ENCODE measurements at places on chromosomes 2 and 18.

GRCh38 chr2:153004627-153005026 is 286.2 kb downstream of the ARL6IP6 start:
- no peak for DNase-seq

- DNase-seq = no peak
Observed at GRCh38 chr2:189347540-189347939, 93.7 kb upstream of the WDR75 start.

- DNase-seq = no peak
Observed at GRCh38 chr2:225615514-225615913, 216.0 kb downstream of the NYAP2 start.

DNA sequence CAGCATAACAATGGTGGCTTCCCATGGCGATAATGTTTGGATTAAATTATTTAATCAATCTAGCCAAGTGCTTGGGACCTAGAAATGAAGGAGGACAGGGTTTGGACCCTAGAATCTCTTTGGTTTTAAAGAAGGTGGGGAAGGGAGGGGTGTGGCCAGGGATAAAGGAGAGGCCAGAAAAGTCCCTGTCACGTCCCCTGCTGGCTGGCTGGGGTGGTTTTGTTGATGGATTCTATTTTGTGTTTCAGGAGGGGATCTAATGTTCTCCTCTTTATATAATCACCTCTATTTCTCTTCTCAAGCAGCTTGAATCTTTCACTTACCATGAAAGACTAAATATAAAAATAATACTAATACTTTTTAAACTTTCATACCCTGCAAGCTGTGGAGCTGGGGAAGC is 52.6 kb upstream of the GALR1 start:
- DNase-seq = no peak

DNA sequence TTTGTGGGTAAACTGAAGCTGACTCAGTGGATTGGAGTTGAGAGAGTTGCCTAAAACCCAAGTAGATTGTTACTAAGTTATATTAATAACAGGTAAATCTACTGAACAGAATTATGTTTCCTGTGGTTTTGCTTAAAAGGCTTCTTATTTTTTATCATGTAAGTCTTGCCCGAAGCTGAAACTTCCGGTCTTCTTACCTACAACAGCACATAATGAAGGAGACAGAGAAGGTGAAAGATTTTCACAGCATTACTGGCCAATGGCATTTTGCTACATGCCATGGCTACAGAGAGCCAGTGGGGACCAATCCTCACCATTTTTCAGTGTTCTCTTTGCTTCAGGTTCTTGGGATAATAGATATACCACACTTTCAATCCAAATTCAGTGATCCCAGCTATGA is 220.0 kb downstream of the ERBB4 start:
- DNase-seq = no peak

DNA sequence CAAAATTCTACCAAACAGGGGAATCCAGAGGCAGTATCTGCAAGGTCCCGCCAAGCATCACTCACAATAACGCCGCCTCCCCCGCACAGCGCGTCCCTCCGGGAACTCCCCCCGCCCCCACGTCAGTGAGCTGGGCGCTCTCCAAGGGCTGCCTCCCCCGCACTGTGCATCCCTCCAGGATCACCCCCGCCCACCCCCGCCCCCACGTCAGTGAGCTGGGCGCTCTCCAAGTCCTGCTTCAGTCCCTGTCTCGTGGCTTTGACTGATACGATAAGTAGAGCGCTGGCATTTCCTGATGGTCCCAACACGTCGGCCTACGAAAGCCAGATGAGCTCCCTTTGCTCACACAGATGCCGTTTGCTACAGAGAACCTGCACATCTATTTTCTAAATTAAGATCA is 130.7 kb upstream of the TPO start:
- no peak for DNase-seq

DNA sequence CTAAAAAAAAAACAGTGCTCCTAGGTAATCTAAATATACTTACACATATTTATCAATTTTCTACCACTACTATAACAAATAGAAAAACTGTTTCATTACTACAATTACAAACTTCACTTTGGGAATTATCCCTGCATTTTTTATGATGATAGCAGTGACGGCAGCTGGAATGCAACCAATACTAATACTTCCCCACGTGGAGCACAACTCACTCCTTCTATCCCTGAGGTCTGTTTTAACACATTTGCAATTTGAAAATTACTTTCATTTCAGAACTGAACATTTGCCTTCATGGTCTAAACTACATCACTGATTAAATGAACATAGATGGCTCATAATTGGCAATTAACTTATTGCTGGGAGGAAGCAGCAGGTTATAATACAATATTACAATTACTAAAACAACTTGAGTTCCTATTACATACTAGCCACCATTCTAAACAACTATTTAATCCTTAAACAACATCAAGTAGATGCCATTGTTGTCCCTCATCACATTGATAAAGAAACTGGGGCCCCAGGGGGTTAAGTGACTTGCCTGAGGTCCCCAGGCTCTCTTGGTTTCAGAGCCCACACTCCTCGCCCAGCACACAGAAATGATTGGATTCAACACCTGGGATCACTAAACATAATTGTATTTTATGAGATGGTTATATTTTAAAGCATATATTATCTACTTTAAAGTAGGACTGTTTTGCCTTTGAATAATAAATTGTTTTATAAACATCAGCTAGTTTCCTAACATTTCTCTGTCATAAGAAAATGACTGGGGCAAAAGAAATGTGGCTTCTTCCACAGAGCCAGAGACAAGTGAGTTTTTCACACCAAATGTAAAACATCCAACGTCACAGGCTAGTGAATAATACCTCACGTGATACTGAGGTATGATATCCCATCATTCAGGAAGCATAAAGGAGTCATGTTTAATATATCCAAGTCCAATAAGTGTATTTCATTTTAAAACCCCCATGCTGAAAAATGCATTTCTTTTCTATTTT is 6.2 kb downstream of the COLEC12 start:
- no peak for DNase-seq

DNA sequence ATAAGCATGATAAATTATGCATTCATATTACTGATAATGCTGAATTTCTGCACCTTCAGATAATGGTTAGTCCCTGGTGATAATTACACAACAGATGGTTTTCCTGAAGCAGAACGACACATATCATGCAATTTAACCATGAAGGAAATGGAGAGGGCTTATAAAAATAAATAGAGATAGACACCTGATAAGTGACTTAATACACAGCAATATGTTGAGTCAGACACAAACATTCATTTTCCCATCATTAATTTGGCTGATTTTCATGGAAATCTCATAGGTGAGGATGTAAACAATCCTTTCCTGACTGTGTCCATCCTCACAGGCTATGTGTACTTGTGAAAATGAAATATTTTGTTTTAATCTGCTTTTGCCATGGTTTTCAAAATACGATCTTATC is 36.9 kb upstream of the DSEL start:
- no peak for DNase-seq

GRCh38 chr2:198321522-198322088 is 517.2 kb downstream of the PLCL1 start:
- no peak for DNase-seq

DNA sequence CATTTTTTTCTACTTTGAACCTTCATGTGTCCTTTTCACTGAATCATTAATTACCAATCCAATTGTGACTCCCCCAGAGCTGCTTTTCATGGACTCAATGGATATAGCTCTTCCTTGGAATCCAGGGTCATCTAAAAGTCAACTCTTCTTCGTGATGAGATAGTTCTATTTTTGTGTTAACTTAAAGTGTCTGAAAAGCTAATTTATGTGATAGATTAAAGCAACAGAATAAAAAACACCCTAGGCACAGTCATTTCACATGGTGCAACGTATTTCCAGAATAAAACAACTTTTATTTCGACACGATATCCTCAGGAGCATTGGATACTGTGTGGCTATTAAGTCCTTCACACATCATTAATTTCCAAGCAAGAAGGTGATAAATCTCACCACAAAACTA is 250.6 kb upstream of the SPHKAP start:
- no peak for DNase-seq

- DNase-seq = no peak
Observed at GRCh38 chr2:16669388-16669787, 3.8 kb upstream of the CYRIA start.

Data from activated naive CD4-positive, alpha-beta T cell treated with anti-CD3 and anti-CD28 coated beads, Interleukin-2, amount 10 ng/mL, durations not matched to agents 7 days and 5 days (primary cell).